ENCODE measurements at places on chromosomes 16 and 17. TPM values are rescaled to one million over a fixed set of nuclear protein-coding genes. Genes with fewer than 3 reads are reported as not detected.

- DNase-seq, result no peak
Measured at GRCh38 chr17:74878658-74879057, 5.9 kb upstream of the FDXR start.

Gene ELMO3
- total RNA-seq, result 2.2 TPM

- DNase-seq, result no peak
Measured at GRCh38 chr17:82063424-82064415, 1.9 kb downstream of the DUS1L start.

DNA sequence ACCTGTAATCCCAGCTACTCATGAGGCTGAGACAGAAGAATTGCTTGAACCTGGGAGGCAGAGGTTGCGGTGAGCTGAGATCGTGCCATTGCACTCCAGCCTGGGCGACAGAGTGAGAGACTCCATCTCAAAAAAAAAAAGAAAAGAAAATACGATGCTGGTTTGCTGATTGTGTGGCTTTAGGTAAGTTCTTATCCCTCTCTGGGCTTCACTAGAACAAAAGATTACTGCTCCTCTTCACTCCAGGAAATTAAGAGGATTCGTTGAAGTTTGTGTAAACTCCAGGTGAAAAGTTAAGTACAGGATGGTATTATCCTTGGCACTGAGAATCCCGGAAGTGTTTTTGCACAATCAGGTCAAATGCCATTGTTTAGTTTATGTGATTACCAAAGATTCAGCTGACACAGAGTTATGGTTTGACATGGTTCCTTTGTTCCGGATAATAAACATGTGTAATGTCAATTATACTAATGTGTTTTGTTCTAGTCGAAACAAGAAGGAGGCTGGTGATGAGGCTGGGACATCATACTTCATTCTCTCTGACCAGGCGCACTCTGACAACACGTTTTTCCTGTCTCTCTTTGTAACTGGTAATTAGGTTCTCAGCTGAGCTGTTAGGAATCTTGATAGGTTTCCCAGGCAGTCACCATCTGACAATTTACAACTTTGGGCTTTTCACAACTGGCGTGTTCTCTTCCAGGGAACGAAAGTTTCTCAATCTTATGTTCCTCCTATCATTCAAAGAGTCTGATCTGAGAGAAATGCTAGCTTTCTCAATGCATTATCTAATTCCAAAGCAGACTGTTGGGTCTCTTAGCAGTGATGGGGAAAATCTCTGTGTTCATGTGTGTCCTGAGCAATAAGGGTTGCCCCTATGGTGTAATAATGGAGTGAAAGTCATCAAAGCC lies 10.8 kb upstream of the TAOK1 start:
- DNase-seq, result no peak

GRCh38 chr16:19432429-19432828 lies 14.7 kb downstream of the TMC5 start:
- no peak for DNase-seq

Gene CDRT15
- not detected for total RNA-seq

GRCh38 chr17:35801583-35802224 lies 6.3 kb upstream of the MMP28 start:
- DNase-seq, result no peak

Gene GPATCH8
- 87.7 TPM for total RNA-seq

Gene ALDH3A1
- not detected for total RNA-seq

Gene SF3B3
- total RNA-seq, result 190 TPM

DNA sequence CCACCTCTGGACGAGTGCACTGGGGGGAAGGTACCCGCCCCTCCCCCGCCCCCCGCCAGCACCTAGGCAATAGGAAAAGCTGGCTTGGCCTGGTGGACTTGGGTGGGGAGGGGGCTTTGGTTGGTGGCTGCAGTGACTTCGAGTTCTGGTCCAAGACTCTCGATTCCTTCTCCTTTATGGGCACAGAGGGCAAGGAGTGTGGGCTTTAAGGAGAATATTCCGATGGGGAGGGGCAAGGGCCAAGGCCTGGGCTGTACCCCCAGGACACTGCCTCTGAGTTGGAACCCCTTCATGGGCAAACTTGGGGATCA lies 409 bp downstream of the ACSF2 start:
- DNase-seq, result no peak

- DNase-seq, result no peak
Measured at GRCh38 chr17:51455211-51455610, 194.9 kb downstream of the UTP18 start.

- DNase-seq, result no peak
Measured at GRCh38 chr16:29898804-29899515, 390 bp downstream of the SEZ6L2 start.

DNA sequence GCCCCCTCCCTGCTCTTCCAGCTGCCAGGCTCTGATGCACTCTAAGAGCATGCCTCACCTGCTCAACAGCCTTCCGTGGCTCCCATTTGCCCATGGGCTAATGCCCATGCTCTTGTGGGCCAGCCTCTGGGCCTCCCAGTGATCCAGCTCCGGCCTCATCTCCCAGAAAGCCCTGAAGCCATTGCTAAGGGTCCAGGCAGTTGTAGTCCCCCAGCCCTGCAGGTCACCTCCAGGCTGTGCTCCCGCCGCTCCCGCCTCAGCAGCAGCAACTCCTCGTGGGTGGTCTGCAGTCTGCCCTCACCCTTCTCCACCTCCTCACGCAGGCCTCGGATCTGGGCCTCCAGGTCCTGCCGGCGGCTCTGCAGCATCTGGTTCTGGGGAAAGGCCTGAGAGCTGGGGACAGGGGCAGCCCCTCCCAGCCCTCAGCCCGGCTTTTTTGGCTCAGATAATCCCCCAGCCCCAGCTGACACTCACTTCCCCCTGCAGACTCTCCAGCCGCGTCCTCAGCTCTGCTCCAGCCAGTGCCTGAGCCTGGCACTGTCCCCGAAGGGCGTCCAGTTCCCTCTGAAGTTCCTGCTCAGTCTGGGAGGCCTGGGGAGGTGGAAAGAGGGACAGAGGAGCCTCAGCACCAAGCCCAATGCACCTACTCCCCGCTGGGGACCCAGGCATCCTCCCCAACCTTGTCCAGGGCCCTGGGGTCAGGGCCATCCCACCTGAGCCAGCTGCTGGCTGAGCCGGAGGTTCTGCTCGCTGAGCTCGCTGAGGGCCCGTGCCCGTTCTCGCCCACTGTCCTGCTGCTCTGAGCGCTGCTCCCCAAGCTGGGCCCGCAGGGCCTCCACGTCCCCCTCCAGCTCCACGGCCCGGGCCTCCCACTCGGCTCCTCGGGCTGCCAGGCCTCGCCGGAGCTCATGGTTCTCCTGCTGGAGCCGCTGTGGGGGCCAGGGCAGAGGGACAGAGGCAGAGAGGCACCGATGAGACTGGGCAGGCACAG lies 6.2 kb downstream of the BICDL2 start:
- no peak for DNase-seq

DNA sequence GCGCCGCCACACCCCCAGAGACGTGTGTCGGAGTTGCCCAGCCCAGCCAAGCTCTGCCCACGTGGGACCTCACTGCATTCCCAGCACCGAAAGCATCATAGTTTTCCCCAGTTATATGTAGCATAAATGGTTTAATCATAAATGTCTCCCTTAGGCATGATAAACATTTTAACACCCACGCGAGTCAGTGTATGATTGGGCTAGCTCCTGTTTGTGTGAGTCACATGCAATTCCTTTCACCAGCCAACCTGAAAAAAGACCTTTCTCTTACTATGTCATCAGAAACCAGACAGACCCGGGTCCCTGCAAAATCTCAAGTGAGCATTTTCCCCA lies 9.2 kb downstream of the TAF1C start:
- no peak for DNase-seq

Measured in CD4-positive, CD25-positive, alpha-beta regulatory T cell (primary cell).